ENCODE measurements at places on chromosomes 7 and 10. TPM values are rescaled to one million over a fixed set of nuclear protein-coding genes. Genes with fewer than 3 reads are reported as not detected.

CALHM2 gene
- total RNA-seq, result 55.2 TPM

CALCR gene
- not detected for total RNA-seq

DPP6 gene
- not detected for total RNA-seq

DDC gene
- total RNA-seq, result not detected

PON1 gene
- total RNA-seq, result not detected

CARD11 gene
- 233 TPM for total RNA-seq

GLI3 gene
- 3.1 TPM for total RNA-seq
